T-helper 2 cell (primary cell): ENCODE measurements at places on chromosomes 3 and 15.

GRCh38 chr3:179706233-179706632, 53.4 kb downstream of the USP13 start:
- DNase-seq: no peak

DNA sequence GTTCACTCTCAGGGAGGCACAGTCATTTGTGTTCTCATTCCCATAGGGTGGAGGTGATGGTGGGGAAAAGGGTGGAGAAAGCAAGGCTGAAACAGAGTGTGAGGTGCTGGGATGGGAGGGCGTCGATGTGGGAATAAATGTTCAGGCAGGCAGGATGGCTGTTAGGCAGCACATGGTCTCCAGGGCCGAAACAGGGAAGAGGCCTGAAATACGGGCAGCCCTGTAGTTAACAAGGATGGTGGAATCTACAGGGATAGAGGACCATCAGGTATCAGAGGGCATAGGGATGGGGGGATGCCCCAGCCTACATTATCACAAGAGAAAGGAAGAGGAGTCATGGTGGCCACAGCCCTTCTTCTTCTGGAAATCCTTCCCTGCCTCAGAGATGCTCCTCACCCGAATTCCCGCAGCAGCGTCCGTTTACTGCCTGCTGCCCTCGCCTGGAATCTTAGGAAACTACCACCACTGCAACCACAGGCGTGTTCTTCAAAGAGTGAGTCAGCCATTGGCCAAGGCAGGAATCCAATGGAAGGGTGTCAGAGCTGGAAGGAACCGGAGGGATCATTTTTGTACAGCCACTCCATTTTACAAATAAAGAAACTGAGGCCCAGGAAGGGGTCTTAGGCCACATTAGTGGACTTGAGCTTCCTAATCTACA, 49.7 kb upstream of the POMGNT2 start:
- no peak for DNase-seq

- peak; percentile 66 for DNase-seq
Observed at GRCh38 chr3:18725668-18726407, 300.7 kb upstream of the SATB1 start.

DNA sequence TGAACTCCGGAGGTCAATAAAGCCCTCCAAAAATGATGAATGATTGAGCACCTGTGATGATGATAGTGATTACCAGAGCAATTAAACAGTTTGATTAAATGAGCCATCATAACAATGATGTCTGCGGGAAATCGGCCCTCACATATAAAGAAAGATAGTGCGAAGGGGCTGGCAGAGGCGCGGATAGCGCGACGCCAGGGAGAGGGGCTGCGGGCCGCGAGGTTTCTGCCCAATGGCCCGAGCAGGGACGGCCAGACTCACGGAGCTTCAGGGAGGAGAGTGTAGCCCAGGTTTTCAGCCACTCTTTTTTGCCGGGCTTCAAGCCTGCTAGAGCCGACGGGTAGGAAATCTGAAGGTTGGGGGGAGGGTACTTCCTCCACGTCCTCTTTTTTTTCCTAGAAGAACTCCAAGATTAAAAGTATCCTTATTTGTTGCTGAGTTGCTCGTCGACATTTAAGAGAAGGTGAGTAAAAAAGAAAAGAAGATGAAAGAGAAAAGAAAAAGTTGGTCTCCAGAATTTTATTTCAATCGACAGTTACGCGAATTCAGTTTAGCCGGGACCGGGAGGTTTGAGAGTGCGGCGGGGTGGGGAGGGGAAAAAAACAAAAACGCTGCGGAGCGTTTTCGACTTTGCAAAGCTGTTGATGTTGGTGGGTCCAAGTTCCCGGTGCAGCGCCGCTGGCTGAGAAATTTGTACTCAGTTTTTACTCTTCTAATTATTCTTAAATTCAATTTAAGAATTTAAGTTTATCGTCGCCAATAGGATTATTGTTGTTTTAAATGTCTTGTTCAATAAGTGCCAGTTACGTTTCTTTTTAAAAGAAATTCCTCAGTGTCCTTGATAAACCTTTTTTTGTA, 2.2 kb upstream of the MEIS2 start:
- no peak for DNase-seq

- DNase-seq: no peak
Observed at GRCh38 chr3:38235466-38235865, 30.1 kb upstream of the SLC22A13 start.

- DNase-seq: no peak
Observed at GRCh38 chr3:112390783-112391641, 58.1 kb downstream of the CD200 start.

DNA sequence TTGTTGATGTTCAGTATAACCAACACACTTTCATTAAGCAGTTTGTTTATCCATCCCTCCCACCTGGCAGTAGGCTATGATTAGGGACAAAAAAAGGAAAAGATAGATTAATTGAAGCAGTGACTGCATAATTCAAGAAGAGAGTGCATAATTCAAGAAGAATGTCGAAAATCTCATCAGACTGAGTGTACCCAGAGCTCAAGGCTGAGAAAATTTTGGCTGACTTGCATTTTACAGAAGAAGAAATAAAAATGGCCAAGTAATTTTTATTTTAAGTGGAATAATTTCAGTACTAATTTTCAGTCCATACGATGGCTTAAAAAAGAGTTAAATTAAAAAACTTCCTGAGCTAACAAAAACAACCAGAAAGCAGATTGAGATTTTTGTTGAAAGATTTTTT, 145.4 kb upstream of the LRRFIP2 start:
- no peak for DNase-seq

- DNase-seq: no peak
Observed at GRCh38 chr3:24867783-24868182, 373.1 kb upstream of the THRB start.

DNA sequence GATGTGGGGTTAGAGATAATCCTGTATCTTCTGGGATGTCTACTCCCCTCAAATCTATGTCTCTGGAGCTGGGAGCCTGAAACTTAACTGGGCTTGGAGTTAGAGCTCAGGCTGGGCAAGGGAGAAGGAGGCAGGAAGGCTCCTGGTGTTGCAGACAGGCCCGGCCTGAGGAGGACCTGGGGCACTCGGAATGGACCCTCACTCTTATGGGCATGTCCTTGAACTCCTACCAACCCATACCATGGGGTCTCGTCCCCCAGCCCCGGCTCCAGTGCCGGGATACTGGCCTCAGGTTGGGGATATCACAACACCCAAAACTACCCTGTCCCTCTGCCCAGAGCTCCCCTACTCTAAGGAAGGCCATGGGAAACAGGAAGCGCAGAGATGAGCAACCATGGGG, 45.2 kb downstream of the SCN5A start:
- no peak for DNase-seq

DNA sequence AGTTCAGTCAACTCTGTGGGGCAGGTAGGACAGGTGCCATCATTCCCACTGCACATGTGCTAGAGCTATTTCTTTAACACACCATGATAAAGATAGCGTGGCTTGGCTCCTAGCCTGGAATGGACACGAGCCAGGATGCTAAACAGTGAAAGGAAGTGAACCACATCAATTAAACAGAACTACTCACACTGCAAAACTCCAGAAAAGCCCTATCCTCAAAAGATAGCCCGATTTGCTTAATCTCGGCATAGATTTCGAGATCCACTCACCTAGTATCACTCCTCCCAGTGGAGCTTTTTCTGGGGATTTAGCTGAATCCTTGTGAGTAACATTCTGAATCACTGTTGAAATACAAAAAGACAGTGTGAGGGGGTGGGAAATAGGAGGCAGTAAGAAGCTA, 118.0 kb downstream of the ABI3BP start:
- no peak for DNase-seq

DNA sequence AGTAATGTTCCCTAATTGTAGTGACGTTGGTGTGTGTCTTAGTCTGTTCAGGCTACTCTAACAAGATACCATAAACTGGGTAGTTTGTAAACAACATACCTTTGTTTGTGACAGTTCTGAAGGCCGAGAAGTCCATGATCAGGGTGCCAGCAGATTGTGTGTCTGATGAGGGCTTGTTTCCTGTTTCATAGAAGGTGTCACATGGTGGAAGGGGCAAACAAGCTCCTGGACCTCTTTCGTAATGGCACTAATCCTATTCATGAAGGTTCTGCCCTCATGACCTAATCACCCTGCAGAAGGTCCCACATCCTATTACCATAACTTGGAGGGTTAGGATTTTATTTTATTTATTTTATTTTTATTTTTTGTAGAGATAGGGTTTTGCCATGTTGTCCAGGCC, 11.1 kb downstream of the ATXN7 start:
- no peak for DNase-seq

- DNase-seq: no peak
Observed at GRCh38 chr3:183158113-183158512, 4.4 kb downstream of the LAMP3 start.

GRCh38 chr3:20096135-20096685, 56.0 kb downstream of the KAT2B start:
- DNase-seq: no peak

DNA sequence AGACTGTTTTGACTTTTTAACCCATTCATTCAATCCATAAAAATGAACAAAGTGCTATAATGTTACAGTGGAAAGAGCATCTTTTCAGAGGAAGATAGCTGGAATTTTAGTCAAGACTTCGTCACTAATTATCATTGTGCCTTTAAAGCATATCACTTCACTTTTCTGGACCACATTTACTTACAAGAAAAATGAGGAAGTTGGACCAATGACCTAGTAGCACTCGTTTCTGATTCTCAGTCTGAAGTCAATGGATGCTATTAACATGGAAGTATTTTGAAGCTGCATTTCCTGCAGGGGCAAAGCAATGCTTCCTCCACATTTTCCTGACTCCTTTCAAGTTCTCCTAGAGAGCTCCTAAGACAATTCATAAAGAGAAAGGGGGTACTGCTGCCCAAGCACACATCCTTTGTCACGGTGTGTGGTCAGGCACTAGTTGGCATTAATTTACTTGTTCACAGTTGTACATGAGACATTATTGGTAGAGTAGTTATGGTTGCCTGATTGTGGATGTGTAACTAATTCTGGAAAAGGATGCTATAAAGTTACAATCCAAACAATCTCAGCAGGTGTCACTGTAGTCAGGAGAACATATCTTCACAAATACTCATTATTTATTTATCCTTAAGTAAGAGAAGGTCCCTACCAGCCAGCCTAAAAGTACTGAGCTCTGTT, 1049.1 kb downstream of the FHIT start:
- no peak for DNase-seq

DNA sequence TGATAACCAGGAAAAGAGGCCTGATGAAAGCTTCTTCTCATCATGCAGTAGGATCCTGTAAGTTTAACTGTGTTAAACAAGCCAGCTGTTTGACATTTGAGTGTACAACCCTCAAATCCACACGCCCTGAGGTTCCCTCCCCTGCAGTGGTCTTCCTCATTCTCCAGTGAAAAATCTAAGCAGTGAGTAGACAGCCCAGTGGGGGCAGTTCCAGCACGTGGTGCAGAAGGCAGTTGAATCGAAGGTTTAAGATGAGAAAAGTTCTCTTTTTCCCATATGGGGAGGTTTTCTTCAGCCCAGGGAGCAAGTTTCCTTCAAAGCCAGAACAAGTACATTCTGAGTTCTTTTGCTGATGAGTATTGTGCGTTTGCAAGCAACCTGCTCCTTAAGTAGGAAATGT, 174.5 kb downstream of the NR2F2 start:
- DNase-seq: no peak

DNA sequence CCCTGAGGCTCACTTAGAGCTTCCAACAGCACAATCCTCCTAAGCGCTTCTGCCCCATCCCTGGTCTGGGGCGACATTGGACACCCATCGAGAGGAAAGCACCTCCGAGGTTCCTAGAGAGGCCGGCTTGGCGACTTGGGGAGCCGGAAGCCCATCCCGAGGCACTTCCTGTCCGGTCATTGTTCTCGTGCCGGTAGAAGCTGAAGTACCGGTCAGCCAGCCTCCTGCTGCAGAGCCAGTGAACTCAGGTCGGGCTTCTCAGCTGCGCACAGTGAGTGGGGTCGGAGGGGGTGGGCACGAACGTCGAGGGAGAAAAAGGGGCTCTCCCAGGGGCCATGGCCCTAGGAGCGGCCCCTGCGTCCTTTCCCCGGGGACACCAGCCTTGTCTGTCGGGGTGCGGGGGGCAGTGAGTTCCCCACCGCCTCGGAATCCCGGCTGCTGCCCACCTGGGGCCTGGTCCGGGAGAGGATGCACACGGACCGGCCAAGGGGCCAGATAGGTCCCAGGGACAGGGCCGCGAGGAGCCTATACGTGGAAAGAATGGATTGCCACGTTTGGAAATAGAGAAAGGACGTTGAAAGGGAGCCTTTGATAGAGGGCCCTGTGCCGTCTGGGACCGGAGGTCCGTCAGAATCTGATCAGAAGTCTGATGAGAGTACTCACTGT, at the start of gene ZNF35:
Gene ZNF35 (plus strand): TSS at position 169 of the 666 bp plus-strand sequence. CDS start 2,336 bp downstream, outside the sequence.
- peak; percentile 54 for DNase-seq

DNA sequence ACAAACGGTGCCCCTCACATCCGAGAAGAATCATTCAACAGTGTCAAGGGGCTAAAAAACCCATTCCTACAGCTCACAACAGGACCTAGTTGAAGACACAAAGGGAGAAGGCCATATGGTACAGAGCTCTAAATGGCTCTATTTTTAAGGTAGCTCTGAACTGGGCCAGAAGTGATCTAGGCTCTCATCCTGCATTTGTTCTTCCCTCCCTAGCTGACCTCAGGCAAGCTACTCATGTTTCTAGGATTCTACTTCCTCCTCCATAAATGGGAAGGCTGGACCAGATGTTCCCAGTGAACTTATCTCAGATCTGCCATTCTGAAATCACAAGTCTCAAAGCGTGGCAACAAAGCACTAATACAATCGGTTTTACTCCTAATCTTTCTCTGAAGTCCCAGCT, 62.3 kb downstream of the CPNE4 start:
- no peak for DNase-seq

- no peak for DNase-seq
Observed at GRCh38 chr15:96959501-96959900, 629.0 kb downstream of the NR2F2 start.

DNA sequence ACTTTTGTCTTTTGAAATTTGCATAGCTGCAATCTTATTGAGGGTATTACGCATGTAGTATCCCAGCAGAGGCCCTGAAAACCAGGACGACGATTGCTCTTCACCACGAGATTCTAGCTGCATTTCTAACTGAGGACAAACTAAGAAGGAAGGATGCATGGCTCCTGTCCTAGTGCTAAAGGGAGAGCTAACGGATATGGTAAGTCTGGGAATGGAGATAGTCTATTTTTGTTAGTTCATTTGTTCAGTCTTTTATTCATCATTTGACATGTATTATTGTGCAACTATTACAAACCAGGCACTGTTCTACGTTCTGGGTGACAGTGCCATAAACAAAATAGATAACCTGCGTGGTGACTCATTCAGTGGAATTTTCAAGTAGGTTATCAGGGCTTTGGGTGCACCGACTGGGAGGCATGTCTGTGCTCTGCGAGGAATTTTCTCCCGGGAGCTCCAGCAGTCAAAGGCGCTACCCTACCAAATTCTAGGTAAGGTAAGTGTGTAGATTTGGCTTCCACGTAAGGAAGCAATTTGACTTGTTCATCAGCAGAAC, 51.9 kb upstream of the ETV5 start:
- no peak for DNase-seq
